Effector memory CD8-positive, alpha-beta T cell (primary cell): ENCODE measurements at places on chromosomes 1 and 21.

DNA sequence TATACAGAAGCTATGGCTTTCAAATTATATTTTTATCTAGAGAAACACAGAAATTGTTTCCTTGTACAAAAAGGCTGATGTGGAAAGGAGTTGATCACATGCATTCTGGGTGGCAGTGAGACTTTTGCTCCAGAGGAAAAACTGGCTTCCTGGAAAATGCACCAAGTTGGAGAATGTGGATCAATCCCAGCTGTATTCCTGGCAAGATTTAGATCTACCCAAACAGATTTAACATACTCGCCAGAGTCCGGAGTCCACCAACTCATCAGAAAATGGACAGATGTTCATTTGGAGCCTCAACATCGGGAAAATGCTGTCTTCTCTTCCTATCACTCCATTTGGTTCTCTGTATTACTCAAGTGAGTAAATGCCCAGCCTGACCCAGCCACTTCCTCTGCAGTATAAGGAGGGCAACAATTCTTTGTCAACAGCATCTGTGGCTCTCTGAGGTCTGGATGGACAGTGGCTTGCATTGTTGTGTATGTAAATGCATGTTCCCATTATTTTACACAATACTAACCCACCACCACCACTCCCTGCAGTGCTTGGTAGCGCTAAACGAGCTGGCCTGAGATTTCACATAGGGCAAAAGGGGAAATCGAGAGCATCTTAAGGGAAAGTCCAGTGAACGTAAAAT, 226.2 kb upstream of the IRF2BP2 start:
- no peaks in the 10 kb centered on the region for H3K27me3 ChIP-seq
- DNase-seq, result no peak
- no peaks in the 10 kb centered on the region for H3K36me3 ChIP-seq
- H3K4me1 ChIP-seq, result no peaks in the 10 kb centered on the region
- H3K27ac ChIP-seq, result no peak overlapping the region

GRCh38 chr1:193242000-193242399, 55.6 kb upstream of the B3GALT2 start:
- peak overlapping the region; percentile 87 for H3K27ac ChIP-seq
- H3K4me1 ChIP-seq, result peaks cover 42% of the 10 kb centered on the region
- no peaks in the 10 kb centered on the region for H3K27me3 ChIP-seq
- no peak overlapping the region for H3K4me3 ChIP-seq
- peaks cover 19% of the 10 kb centered on the region for H3K36me3 ChIP-seq

- H3K36me3 ChIP-seq, result peaks cover 3% of the 10 kb centered on the region
- no peak overlapping the region for H3K27ac ChIP-seq
- peak overlapping the region; percentile 94 for H3K4me3 ChIP-seq
- peaks cover 24% of the 10 kb centered on the region for H3K4me1 ChIP-seq
Measured at GRCh38 chr1:40313958-40314720, 2.9 kb downstream of the COL9A2 start.

DNA sequence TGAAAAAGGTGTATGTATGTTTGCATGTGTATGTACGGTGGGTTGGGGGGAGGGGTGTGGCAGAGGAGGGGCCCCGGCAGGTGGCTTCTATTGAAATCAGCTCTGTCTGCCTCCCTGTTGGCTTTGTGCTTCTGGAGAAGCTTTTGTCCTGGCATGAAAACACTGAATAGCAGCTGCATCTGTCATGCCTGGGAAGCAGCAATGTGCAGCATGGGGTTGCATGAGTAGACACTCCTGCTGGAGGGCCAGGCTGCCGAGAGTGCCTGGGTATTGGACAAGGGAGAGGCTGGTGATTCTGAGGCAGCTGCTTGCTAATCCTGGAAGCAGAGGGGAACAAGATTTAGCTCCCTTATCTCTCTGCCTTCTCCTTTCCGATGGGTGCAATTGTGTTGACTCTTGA, 20.5 kb downstream of the MAPKAPK2 start:
- H3K4me3 ChIP-seq, result peak overlapping the region; percentile 70
- H3K27me3 ChIP-seq, result no peaks in the 10 kb centered on the region
- H3K27ac ChIP-seq, result peak overlapping the region; percentile 82
- peaks cover 47% of the 10 kb centered on the region for H3K36me3 ChIP-seq

DNA sequence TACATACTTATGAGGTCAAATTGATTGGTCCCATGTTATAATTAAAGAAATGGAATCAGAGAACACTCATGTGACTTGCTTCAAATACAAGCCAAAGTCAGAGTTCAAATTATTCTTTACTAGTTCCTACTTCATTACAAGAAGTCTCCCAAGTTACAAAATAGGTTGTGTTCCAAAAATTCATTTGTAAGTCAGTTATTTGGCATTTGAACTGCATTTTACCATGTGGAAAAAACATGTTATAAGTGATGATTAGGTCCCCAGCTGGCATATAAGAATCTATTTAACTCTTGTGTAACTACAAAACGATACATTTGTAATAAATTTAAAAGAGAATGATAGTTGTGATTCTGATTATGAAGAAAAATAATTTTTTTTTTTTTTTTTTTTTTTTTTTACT, 124.1 kb downstream of the DISP1 start:
- peaks cover 9% of the 10 kb centered on the region for H3K36me3 ChIP-seq
- H3K4me3 ChIP-seq, result no peak overlapping the region
- no peak for DNase-seq
- H3K27me3 ChIP-seq, result no peaks in the 10 kb centered on the region
- H3K27ac ChIP-seq, result no peak overlapping the region

- no peak overlapping the region for H3K4me3 ChIP-seq
- H3K27ac ChIP-seq, result no peak overlapping the region
- H3K27me3 ChIP-seq, result peaks cover 66% of the 10 kb centered on the region
- no peaks in the 10 kb centered on the region for H3K4me1 ChIP-seq
- no peak for DNase-seq
Measured at GRCh38 chr1:231106347-231106746, 55.5 kb upstream of the TRIM67 start.

- no peaks in the 10 kb centered on the region for H3K36me3 ChIP-seq
- no peak for DNase-seq
- H3K4me1 ChIP-seq, result no peaks in the 10 kb centered on the region
- H3K27me3 ChIP-seq, result no peaks in the 10 kb centered on the region
- H3K4me3 ChIP-seq, result no peak overlapping the region
Measured at GRCh38 chr1:68087184-68087583, 36.8 kb upstream of the DIRAS3 start.

- H3K27ac ChIP-seq, result no peak overlapping the region
- no peak for DNase-seq
- peaks cover 27% of the 10 kb centered on the region for H3K27me3 ChIP-seq
- H3K4me1 ChIP-seq, result peaks cover 3% of the 10 kb centered on the region
- H3K36me3 ChIP-seq, result no peaks in the 10 kb centered on the region
Measured at GRCh38 chr1:55640708-55641473, 425.7 kb upstream of the USP24 start.

DNA sequence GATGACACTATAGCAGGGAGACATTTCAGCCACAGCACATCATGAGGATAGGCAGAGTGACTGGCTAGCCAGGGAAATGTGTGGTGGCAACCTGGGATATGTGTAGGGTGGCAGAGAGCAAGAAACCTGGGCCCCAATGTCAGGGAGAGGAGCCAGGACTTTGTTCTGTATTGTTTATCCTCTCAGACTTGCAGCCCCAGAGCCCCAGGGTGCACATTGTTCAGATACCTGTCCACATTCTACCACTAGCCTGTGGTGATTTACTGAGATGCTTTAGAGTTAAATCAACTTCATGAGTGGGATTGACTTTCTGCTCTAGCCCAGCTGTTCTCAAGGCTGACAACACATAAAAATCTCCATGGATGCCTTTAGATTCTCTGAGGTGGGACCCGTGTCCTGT, 61.5 kb downstream of the MAB21L3 start:
- no peak overlapping the region for H3K4me3 ChIP-seq
- peaks cover 14% of the 10 kb centered on the region for H3K4me1 ChIP-seq
- H3K27me3 ChIP-seq, result no peaks in the 10 kb centered on the region
- DNase-seq, result no peak
- no peaks in the 10 kb centered on the region for H3K36me3 ChIP-seq

- H3K36me3 ChIP-seq, result no peaks in the 10 kb centered on the region
- peaks cover 30% of the 10 kb centered on the region for H3K27me3 ChIP-seq
- H3K4me3 ChIP-seq, result no peak overlapping the region
- no peak overlapping the region for H3K27ac ChIP-seq
- DNase-seq, result no peak
Measured at GRCh38 chr1:157195521-157196244, 57.5 kb upstream of the ETV3 start.

DNA sequence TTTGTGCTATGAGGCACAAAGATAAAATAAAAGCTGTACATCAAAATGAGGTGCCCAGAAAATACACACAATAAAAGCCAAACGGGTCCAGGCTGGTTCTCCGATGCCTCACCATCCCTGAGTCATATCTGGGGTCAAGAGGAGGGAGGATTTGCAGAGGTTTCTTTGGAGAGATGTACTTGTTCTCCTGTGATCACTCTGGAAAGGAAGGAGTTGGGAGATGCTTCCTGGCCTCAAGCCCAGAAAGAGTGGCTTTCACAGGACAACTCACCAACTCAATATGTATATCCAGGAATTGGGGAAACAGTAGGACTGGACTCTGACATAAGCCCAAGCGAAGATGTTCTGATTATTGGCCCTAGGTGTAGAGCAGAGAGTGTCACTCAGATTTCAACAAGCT, 51.9 kb downstream of the DIPK1A start:
- no peak for DNase-seq
- no peak overlapping the region for H3K27ac ChIP-seq
- peaks cover 5% of the 10 kb centered on the region for H3K4me1 ChIP-seq
- no peak overlapping the region for H3K4me3 ChIP-seq
- H3K36me3 ChIP-seq, result no peaks in the 10 kb centered on the region
- no peaks in the 10 kb centered on the region for H3K27me3 ChIP-seq

DNA sequence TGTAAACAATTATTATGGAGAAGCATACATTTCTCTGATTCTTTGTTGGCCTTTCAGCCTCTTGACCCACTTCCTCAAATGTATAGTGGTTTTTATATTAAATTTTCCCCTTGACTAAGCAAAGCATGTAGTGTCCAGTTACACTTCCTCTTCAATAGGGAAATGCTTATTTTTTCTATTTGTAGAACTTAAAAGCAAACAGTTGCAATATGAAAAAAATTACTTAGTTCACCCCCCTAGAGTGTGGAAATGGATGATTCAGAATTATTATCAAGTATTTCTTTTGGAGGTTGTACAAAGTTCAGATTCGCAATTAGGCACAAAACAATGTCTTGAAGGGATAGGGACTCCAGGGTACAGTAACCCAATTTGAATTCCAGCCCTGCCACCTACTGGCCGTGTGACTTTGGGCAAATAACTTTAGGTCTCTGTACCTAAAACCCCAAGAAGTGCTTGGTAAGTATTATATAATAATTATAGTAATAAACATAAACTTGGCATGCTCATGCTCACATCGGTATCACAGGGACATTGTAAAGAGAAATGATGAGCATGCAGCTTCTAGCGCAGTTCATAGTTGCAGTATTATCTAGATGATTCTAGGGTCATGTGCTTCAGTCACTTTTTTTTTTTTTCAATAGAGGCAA, 28.6 kb upstream of the IFNGR2 start:
- DNase-seq, result peak; percentile 27
- H3K4me3 ChIP-seq, result no peak overlapping the region
- peaks cover 5% of the 10 kb centered on the region for H3K4me1 ChIP-seq
- no peaks in the 10 kb centered on the region for H3K36me3 ChIP-seq
- H3K27me3 ChIP-seq, result peaks cover 26% of the 10 kb centered on the region
